Activated naive CD4-positive, alpha-beta T cell treated with anti-CD3 and anti-CD28 coated beads, Interleukin-2, amount 50 U/mL, for 72 hours (primary cell): ENCODE measurements at places on chromosomes 3 and 15.
A peak's percentile ranks its signal among the peaks of the same experiment; 100 is the strongest.

DNA sequence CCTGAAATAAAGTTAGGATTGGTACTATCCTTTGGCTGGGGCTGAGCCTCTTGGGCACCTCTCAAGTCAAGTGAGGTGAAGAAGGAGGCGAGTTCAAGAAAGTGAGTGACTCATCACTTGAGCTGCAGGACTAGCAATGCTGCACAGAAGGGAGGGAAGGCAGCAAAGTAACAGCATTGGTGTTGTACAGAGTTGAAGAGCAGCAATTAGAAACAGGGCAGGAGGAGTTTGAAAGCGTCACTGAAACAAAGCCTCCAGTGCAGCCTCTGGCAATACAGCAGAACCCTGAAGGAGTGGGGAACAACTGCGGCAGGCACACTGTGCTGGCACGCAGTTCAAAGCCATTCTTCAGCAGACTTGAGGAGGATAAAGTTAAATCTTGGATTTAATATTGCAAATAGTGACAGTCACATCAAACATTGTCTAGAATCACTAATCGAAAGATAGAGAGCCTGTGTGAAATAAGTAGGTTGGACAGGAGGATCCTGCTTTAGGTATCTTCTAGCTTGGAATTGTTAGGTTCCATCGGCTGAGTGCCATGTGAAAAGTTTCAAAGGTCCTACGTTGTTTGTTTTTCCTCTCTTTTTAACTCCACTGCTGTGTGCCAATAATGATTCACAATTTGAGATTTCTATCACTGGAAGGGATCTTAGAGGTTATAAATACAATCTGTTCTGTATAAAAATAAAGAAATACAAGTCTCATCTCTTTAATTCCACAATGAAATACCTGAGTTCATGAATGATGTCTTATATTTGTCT is 479.8 kb downstream of the NAALADL2 start:
- DNase-seq = no peak

DNA sequence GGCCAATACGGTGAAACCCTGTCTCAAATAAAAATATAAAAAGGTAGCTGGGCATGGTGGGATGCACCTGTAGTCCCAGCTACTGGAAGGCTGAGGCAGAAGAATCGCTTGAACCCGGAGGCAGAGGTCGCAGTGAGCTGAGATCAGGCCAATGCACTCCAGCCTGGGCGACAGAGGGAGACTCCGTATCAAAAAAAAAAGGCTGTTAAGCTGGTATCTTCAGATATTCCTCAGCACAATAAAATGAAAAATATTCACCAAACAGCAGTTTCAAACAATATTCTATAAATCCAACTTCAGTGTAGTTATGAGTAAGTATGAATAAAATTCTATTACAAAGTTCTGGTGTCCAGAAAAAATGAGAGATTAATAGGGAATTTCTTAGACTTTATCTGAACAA is 14.2 kb downstream of the DENND4A start:
- DNase-seq = no peak

DNA sequence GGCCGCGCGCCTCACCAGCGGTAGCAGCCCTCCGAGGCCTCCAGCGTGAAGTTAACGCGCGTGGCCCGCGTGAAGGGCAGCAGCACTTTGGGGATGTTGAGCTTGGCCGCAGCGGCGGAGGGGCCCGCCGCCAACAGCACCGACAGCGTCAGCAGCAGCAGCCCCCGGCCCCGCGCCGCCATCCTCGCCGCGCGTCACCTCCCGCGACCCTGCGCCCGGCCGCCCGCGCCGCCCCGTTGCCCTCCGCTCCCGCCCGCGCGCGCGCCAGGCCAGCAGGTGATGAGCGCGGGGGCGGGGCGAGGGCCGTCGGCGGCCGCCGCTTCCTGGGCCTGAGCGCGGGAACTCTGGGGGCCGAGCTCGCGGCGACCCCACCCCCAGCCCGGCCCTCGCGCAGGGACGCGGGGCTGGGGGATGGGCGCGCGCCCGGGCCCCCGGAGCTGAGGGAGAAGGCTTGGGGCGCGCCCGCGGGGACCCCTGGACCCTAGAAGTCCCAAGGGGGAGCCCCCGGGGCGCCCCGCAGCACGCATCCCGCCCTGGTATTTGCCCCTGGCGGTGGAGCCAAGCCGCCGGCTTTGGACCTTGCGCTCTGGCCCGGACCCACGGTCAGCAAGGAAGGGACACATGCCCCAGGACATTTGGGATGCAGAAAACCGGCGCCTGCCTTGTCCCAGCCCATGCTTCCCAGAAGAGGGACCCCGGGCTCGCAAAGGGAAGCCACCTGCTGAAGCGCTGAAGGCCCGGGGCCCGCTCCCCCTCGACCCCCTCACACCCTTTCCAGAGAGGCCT is at the start of gene NUP210:
NUP210 (minus strand) TSS at position 278 of the 786 bp plus-strand sequence; CDS start at position 182, 96 bp downstream.
- DNase-seq = peak; percentile 71

GRCh38 chr3:50662408-50662807 is 12.3 kb upstream of the DOCK3 start:
- no peak for DNase-seq

- DNase-seq = no peak
Observed at GRCh38 chr3:56248021-56248420, 220.2 kb downstream of the ERC2 start.

DNA sequence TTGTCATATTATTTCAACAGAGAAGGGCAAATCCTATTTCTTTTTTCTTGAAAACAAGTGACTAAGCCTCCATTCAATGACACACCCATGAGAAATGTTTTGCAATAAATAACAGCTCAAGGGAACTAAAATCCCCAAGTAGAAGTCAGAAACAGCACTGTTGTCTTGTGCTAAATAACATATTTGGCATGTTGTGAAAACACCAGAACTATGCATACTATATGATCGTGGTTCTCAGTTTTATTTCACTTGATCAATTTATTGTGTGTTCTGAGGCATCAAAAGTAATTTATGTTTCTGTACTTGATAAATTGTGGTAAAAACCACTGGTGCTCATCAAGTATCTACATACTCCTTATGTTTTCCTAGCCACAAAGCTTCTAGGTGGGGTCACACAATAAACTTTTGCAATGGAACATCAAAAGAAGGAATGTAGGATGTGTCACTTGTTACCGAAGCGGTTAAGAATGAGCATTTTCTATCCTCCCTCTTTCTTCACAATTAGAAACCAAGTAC is 691.7 kb upstream of the CBLB start:
- no peak for DNase-seq

DNA sequence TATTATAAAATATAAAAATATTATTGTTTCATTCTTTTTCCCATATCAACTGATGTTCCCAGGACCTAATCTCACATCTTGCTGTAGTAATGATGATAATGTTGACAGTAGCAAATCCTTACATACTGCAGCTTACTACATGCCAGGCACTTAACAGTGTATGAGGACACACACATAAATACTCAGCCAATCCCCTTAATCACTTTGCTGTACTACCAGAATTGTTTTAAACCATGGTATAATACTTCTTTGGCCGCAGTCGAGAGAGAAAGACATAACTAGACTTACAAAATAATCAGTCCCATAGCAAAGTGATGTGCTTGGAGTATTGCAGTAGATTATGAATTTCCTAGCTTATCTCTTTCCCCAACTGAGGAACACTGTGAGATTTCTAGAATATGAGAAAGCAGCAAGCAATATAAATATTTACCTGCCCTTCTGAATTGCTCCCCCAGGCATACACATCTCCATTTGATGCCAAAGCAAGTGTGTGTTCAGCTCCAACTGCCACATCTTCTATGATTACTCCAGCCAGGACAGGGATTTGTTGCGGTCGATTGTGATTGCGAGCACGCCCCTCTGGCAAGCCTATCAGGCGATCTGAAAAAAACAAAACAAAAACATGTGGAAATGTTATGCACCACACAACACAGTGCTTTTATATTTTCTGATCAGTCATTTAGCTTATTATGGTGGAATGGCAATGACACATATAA is 33.0 kb downstream of the FBXL22 start:
- no peak for DNase-seq

DNA sequence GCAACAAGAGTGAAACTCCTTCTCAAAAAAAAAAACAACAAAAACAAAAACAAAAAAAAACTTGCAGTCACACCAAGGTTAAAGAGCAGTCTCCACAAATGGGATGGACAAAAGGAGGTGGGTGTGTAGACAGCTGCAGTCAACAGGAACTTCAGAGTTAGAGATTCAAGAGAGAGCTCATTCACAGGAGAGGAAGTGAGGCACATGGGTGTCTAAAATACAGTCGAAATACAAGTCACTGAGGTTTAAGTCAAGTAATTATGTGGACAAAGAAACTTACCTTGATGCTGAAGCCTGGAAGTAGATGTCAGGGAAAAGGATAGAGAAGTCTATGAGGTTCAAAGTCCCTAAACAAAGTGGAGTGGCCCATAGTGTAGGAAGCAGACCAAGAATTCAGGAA is 14.8 kb downstream of the MRPS11 start:
- no peak for DNase-seq

GRCh38 chr3:177513815-177514610 is 316.7 kb upstream of the TBL1XR1 start:
- DNase-seq = no peak

DNA sequence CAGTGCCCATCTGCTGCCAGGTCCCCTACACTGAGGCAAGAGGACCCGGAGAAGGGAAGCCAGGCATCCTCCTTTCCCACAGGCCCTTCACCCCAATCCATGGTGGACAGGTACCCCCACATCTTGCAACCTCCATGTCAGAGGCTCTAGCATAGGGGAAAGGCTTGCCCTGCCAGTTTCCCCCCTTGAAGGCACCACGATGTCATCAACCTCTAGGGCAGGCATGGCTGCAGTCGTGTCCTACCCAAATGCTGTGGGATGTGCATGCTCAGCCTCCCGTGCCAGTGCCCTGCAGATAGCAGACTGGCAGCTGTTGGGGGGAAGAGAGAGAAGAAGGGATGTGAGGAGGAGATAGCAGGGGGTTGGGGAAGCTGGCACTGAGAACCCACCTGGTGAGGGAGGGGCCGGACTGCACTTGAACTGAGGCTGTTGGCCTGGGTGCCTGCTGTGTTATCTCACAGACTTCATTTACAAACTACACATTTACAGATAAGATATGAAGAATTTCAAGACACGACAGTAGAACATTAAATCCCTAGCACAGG is 197.5 kb downstream of the ADAMTS9 start:
- no peak for DNase-seq

DNA sequence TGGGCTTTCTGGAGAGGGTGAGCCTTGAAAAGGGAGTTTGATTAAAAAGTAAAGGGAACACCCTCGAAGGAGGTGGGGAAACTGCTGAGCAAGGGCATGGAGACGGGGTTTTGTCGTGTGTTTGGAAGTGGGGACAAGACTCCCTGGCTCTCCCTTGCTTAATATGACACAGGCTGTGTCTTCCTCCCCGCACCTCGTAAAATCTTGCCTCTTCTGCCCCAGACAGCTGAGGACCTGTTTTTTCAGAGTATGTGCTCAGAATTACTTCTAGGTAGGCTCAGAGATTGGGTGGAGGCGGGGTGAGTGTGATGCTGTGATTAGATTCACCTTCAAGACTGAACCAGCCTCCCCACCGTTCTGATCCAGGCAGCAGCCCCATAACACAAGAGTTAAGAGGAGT is 244.4 kb upstream of the TLE3 start:
- DNase-seq = no peak

DNA sequence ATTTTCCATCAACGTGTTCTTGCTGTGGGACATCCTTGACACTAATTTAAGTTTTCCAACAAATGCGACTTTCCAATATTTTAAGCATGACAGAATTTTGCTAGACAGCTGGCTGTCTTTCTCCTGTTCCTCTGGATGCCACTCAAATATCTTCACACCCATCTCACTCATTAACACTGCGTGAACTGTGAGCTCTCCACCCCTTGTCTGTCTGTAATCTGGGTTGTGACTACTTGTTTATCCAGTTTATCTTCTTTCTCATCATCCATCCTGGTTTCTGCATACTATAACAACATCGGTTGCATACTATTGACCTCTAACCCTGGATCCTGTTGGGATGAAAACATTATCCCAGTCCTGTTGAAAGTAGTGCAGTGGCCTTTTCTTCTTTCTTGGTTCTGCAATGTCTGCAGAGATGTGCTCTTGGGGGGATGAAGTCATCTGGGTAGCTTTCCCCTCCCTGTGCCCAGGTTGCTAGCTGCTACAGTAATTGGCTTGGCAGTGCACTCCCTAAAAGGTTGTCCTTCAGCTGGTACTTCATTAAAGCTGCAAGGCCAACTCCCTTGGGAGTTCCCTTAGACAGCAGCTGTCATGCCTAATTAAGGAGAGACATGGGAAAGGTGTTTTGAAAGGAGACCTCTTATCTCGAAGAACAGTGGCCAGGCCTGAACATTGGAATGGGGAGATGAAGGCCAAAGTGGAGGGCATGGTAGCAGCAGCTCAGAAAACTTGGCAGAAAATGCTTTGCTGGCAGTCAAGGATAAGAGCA is 24.7 kb downstream of the KAT2B start:
- no peak for DNase-seq

GRCh38 chr3:23797491-23797890 is 8.3 kb upstream of the UBE2E1 start:
- DNase-seq = no peak

DNA sequence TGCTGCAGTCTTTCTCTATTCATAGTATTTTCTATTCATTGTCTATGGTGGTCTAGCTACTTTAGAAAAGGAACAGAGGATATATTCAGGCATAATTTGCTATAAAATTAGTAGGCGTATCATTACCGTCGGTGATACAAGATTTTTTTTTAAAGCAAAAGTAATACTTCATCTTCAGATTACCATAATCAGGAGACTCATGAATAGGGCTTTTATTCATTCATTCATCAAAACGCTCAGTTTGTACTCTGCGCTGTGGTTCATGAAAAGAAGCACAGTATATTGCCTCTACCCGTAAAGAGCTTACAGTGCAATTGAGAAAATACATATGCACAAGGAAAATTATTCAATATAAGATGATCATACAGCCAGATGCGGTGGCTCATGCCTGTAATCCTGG is 136.7 kb upstream of the CHRM5 start:
- DNase-seq = no peak

- DNase-seq = no peak
Observed at GRCh38 chr3:126121632-126122031, 37.7 kb upstream of the SLC41A3 start.

DNA sequence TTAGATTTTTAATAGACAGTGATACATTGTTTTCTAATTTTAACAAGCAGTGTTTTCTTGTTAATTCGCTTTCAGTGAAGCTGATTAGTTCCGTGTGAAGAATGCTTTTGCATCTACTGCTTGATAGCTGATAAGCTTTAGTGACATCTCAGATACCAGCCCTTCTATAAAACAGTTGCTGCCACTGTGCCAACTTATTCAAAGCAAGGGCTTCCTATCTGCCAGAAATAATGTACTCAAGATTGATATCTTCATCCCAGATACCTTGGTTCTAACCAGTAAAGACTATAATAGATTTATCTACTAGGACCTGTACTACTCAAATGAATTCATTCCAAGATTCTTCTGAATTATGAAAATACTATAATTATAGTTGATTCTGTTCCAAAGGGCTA is 30.4 kb downstream of the RARB start:
- DNase-seq = no peak

GRCh38 chr3:157333551-157333991 is 103.1 kb upstream of the PTX3 start:
- no peak for DNase-seq

- no peak for DNase-seq
Observed at GRCh38 chr3:188720215-188720614, 451.6 kb upstream of the TPRG1 start.

DNA sequence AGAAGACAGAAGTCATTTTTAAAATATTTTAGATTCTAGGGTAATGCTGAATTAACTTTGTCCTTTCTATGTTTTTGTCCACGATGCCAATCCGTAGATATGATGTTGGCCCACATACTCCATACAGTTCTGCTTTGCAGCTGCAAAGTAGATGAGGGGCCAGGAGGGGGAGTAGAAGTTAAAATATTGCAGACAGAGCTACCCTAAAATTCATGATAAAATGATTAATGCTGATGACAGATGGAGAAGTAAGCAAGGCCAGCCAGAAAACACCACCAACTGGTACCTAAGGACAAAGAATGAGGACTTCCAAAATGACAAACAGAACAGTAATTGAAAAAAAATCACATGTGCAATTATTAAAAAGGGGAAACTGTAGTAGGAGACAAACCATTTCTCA is 756.6 kb upstream of the ARPP21 start:
- DNase-seq = no peak
